ENCODE measurements at places on chromosomes 16 and 17. TPM values are rescaled to one million over a fixed set of nuclear protein-coding genes. Genes with fewer than 3 reads are reported as not detected.

DNA sequence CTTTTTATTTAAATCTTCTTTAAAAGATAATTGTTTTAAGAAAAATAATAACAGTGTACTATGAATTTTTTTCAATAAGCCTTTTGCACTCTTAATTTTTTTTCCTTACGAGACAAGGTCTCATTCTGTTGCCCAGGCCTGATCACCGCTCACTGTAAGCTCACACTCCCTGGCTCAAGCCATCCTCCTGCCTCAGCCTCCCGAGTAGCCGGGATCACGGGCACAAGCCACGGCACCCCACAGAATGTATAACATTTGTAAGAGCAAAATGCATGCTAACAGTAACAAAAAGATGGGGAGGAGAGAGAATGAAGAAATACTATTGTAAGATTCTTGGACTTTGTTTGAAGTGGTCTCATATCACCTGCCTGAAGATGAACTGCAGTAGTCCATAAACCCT lies 126.9 kb upstream of the CHMP6 start:
- no peaks in the 10 kb centered on the region for H3K36me3 ChIP-seq
- peaks cover 2% of the 10 kb centered on the region for H3K4me1 ChIP-seq
- no peak overlapping the region for H3K4me3 ChIP-seq

- no peaks in the 10 kb centered on the region for H3K27me3 ChIP-seq
- DNase-seq: no peak
- peaks cover 17% of the 10 kb centered on the region for H3K4me1 ChIP-seq
- H3K4me3 ChIP-seq: no peak overlapping the region
- H3K36me3 ChIP-seq: no peaks in the 10 kb centered on the region
- no peak overlapping the region for H3K27ac ChIP-seq
Measured at GRCh38 chr16:85470873-85471272, 142.2 kb upstream of the GSE1 start.

DNA sequence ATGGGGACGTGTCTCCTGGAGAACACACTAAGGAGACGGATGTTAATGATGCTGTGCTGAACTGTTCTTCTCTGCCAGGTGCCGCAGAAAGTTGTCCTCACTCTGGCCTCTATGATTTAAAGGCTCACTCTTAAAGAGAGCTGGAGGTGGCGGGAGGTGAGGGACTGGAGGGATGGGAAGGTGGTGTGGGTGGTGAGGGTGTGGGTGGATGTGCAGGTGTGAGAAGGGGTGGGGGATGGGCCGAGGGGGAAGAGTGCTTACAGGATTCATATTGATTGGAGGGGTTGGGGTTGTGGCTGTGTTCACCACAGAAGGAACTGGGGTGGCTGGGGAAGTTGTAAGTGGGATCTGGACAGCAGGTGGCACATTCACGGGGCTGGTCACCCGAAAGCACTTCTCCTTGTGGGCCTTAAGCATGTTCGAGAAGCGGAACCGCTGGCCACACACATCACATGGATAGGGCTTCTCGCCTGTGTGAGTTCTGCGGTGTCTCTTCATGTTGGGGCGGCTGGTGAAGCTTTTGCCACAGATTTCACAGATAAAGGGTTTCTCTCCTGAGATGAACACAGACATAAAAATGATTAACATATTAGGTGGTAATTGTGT lies 63.6 kb downstream of the ZNF652 start:
- no peaks in the 10 kb centered on the region for H3K27me3 ChIP-seq
- no peak for DNase-seq
- no peak overlapping the region for H3K4me3 ChIP-seq
- peaks cover 62% of the 10 kb centered on the region for H3K36me3 ChIP-seq

DNA sequence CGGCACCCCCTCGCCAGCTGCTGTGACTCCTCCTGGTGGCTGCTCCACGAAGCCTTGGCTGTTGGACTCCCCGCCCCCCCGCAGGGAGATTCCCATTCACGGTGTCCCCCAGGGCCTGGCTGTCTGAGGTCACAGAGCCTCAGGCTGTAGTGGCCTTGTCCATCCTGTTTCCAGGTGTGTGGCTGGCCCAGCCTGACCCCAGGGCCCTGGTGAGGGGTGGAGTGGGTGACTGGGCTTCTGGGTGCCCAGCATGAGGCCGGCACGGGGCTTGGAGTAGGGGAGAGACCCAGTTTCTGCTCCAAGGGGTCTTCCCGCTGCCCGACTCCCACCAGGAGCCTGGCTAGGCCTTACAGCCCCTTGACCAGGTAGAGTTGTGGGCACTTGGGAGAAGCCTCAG lies 10.4 kb downstream of the PRSS27 start:
- H3K4me3 ChIP-seq: no peak overlapping the region
- no peaks in the 10 kb centered on the region for H3K36me3 ChIP-seq
- peaks cover under 1% of the 10 kb centered on the region for H3K4me1 ChIP-seq
- no peak overlapping the region for H3K27ac ChIP-seq
- DNase-seq: no peak
- H3K27me3 ChIP-seq: no peaks in the 10 kb centered on the region

- H3K27ac ChIP-seq: no peak overlapping the region
- peaks cover 4% of the 10 kb centered on the region for H3K4me1 ChIP-seq
- no peak for DNase-seq
Measured at GRCh38 chr16:22955461-22956070, 141.6 kb downstream of the HS3ST2 start.

GRCh38 chr16:47578573-47578972 lies 117.4 kb downstream of the PHKB start:
- H3K4me1 ChIP-seq: no peaks in the 10 kb centered on the region
- H3K27me3 ChIP-seq: no peaks in the 10 kb centered on the region
- no peaks in the 10 kb centered on the region for H3K36me3 ChIP-seq
- no peak overlapping the region for H3K4me3 ChIP-seq

DNA sequence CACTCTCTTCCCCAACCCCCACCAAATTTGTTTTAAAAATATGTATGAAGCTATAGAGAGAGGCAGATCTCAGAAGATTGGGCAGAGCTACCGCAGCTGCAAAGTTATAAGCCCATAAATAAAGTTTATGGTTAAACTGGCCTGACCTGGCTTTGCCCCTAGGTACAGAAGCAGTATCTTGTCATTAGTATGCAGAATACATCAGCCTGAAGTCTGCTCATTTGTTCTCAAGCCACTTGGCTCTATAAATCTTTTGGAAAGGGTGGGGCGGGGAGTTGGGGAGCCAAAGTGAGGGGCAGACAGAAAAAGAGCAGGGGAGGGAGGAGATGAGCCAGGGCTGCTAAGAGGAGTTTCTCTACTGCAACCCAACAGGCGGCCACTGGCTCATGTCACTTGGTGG lies 113.2 kb downstream of the SOX9 start:
- H3K27ac ChIP-seq: no peak overlapping the region
- no peak overlapping the region for H3K4me3 ChIP-seq
- peaks cover 9% of the 10 kb centered on the region for H3K27me3 ChIP-seq
- DNase-seq: no peak
- H3K4me1 ChIP-seq: no peaks in the 10 kb centered on the region
- no peaks in the 10 kb centered on the region for H3K36me3 ChIP-seq

GRCh38 chr16:60485872-60486489 lies 1550.3 kb downstream of the CDH8 start:
- H3K27ac ChIP-seq: no peak overlapping the region
- no peak for DNase-seq
- no peak overlapping the region for H3K4me3 ChIP-seq
- no peaks in the 10 kb centered on the region for H3K4me1 ChIP-seq

- H3K4me1 ChIP-seq: no peaks in the 10 kb centered on the region
- no peaks in the 10 kb centered on the region for H3K36me3 ChIP-seq
- DNase-seq: no peak
- H3K27ac ChIP-seq: no peak overlapping the region
- no peaks in the 10 kb centered on the region for H3K27me3 ChIP-seq
Measured at GRCh38 chr16:78285437-78285922, 186.0 kb downstream of the WWOX start.

DNA sequence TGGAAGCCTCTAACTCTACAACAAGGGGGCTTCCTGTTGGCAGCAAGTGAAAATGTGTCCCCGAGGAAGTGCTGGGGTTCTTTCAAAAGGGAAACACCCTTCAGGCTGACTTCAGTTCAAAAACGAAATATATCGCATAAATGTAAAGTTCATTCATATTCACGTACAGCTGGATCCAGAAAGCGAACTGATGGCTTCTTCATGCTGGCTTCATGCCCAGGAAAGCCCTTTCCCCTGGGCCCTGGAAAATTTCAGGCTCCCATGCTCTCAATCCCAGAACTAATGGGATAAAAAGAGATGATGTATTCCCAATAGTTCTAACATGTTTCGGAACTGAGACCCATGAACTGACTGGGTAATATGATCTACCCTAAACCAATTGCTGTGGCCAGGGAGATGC lies 104.7 kb upstream of the CDH13 start:
- H3K36me3 ChIP-seq: no peaks in the 10 kb centered on the region
- H3K27ac ChIP-seq: no peak overlapping the region
- no peak overlapping the region for H3K4me3 ChIP-seq

GRCh38 chr16:68117884-68118283 lies 32.7 kb downstream of the NFATC3 start:
- no peak overlapping the region for H3K27ac ChIP-seq
- H3K4me1 ChIP-seq: no peaks in the 10 kb centered on the region
- H3K4me3 ChIP-seq: no peak overlapping the region

DNA sequence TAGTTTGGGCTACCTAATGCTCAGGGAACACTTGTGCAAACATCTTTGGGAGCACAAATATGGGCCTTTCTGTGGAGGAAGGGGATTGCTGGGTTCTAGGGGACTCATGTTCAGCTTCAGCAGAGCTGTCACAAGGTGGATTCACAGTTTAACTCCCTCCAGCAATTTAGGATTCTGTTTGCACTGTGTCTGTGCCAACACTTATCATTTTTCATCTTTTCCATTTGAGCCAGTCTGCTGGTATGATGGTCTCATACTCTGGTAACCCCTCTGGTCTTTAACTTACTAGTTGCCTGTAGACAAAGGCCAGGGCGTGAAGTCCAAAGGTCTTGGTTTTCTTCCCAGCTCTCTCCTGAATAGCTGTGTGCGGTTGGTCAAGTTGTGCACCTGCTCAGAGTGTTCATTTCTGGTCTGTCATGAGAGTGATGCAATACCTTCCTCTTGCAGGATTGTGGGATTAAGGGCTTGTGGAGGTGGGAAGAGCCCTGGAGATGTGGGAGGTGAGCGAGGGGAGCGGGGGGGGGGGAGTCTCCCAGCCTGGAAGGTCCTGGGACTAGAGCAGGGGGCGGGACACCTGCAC lies 152.6 kb downstream of the CMIP start:
- H3K4me1 ChIP-seq: peaks cover 21% of the 10 kb centered on the region
- H3K27ac ChIP-seq: no peak overlapping the region
- no peaks in the 10 kb centered on the region for H3K27me3 ChIP-seq
- no peaks in the 10 kb centered on the region for H3K36me3 ChIP-seq
- H3K4me3 ChIP-seq: no peak overlapping the region
- no peak for DNase-seq

GRCh38 chr16:50712956-50713355 lies 19.6 kb downstream of the NOD2 start:
- H3K4me1 ChIP-seq: peaks cover 3% of the 10 kb centered on the region
- no peak for DNase-seq
- H3K27ac ChIP-seq: no peak overlapping the region
- H3K4me3 ChIP-seq: no peak overlapping the region
- no peaks in the 10 kb centered on the region for H3K36me3 ChIP-seq

GRCh38 chr17:48556229-48556575 lies 11.3 kb upstream of the HOXB2 start:
- no peaks in the 10 kb centered on the region for H3K36me3 ChIP-seq
- no peak overlapping the region for H3K27ac ChIP-seq
- peaks cover 93% of the 10 kb centered on the region for H3K27me3 ChIP-seq
- no peaks in the 10 kb centered on the region for H3K4me1 ChIP-seq
- no peak for DNase-seq

- no peaks in the 10 kb centered on the region for H3K4me1 ChIP-seq
- no peak overlapping the region for H3K4me3 ChIP-seq
- no peak overlapping the region for H3K27ac ChIP-seq
- H3K27me3 ChIP-seq: no peaks in the 10 kb centered on the region
- no peaks in the 10 kb centered on the region for H3K36me3 ChIP-seq
- DNase-seq: no peak
Measured at GRCh38 chr16:11174141-11174540, 81.9 kb downstream of the SOCS1 start.

DNA sequence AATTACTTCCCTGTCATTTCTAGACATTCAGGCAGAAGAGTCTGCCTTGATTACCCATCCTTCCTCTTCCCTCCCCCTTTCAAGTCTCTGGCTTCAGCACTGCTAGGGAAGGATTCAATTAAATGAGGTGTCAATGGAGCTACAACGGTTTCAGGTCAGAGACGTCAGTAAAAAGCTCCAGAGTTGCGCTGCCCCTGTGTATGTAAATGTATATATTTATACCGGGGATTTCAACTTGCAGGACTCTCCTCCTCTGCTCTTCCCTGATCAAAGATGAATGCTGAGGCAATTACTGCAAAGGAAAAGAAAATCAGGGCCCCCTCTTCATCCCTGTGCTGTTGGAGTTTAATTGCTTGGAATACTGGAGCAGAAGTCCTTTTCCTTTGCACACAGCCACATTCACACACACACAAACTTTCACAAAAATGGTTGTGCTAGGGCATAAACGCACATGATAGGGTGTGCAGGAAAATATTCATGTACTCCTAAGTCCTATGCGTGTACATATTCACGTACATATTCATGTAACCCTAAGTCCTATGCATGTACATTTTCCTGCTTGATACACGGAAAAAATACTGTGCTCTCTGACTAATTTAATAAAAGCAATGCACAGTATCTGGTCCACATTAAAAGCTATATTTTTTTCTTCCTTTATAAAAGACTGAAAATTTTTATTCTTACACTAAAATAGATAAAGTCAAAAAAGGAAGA lies 129.7 kb upstream of the PMFBP1 start:
- no peak for DNase-seq
- H3K27ac ChIP-seq: no peak overlapping the region
- H3K4me1 ChIP-seq: no peaks in the 10 kb centered on the region
- H3K27me3 ChIP-seq: no peaks in the 10 kb centered on the region

DNA sequence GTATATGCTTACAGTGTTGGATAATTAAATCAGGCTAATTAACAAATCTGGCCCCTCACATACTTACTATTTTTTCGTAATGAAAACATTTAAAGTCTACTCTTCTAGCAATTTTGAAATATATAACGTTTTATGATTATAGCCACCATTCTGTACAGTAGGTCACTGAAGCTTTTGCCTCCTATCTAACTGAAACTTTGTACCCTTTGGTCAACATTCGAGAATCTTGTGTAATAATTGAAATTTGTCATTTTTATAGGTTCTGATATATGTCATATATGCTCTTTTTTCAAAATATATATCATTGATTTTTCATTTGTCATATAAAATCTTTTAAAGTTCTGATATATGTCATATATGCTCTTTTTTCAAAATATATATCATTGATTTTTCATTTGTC lies 12.7 kb downstream of the PHKB start:
- peaks cover 58% of the 10 kb centered on the region for H3K4me1 ChIP-seq
- no peak for DNase-seq

DNA sequence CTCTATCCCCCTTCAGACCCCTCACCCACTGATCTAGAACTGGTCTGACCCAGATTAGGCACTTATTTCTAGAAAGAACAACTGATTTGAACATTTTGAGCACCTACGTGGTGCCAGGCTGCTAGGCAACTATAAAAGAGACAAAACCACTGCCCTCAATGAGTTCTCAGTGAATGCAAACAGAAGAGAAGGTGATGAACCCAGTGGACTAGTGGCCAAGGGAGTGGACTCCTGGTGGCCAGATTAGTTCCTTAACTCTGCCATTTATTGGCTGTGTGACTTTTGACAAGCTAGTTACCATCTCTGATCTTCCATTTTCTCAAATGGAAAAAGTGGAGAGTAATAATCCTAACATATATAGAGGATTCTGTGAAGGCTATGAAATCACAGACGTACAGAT lies 259.1 kb upstream of the SALL1 start:
- no peak overlapping the region for H3K27ac ChIP-seq
- DNase-seq: no peak
- no peaks in the 10 kb centered on the region for H3K36me3 ChIP-seq
- no peak overlapping the region for H3K4me3 ChIP-seq

The MYOCD gene
- 60.6 TPM for total RNA-seq

The TEN1 gene
- 4.4 TPM for total RNA-seq

The VASN gene
- total RNA-seq: 4.6 TPM

The RDM1 gene
- 1.3 TPM for total RNA-seq

The AANAT gene
- total RNA-seq: not detected

The NOL3 gene
- 76.5 TPM for total RNA-seq

The ATXN7L3 gene
- 33.2 TPM for total RNA-seq

The TP53TG3C gene
- total RNA-seq: not detected
